ENCODE measurements at places on chromosomes 1 and 21.

GRCh38 chr1:19377812-19378718 lies 65.9 kb downstream of the SLC66A1 start:
- no peak for DNase-seq

DNA sequence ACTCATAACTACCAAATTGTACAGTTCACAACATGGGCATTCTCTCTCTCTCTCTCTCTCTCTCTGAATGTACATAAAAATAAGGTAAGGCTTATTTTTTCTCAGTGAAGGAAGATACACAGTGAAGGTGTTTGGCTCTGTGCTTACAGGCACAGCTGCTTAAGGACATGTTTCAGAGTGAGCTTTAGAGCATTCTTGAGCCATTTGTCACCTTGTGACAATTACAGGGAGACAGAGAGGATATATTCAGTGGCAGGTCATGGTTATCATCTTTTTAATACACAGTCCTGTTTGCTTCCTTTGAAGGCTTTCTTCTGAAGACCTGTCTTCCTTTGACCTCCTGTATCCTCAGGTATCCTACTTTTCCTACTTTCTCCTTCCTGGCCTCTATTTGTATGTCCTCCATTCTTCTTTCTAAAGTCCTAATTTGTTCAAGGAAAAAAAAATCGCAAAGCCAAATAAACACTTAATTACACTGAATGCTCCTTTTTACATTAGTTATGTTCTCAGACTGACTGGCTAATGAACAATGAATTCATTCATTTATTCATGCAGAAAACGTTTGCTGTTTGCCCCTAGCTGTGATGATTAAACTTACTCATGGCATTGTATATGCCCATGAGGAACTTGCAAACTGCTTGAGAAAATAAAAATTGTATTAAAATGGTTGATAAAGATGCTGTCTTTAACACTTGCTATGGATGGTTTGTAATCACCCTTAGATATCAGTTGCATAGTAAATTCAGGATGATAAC lies 33.4 kb downstream of the HSD17B7 start:
- DNase-seq: no peak

DNA sequence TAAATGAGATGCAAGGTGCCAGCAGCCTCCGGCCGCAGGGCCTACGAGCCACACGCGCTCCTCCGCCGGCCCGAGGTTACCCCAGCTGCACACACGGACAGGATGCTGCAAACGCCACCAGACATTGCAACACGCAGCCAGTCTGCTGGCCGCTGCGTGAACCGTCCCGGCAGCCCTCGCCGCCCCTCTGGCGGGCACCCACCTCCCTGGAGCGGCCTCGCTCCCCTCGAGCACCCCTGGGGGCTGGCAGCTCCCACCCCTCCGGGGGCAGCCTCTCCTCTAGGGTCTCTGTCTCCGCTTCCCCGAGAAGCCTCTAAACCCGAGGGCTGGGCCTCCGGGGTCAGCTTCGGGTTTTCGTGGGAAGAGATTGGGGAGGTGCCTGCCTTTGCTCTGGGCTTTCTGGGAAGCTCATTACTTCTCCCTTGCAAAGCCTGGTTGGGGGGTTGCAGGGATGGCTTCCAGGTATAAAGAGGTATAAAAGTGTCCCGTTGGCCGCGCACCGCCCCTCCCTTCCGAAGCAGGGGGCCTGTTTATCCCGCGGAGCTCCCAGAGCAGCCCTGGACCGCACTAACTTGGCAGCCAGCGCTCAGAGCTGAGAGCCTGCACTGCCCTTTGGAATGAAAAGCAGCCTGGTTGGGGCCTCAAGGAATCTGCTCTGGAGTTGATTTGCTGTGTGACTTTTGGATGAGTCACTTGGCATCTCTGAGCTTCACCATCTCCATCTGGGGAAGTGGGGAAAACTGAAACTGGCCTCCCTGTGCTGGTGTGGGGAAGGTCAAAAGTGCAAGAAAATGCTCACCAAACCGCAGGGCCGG lies 21.8 kb downstream of the DHRS3 start:
- no peak for DNase-seq

- DNase-seq: peak; percentile 90
These were observed 60.2 kb upstream of the ID3 start for GRCh38 chr1:23619299-23620188.

DNA sequence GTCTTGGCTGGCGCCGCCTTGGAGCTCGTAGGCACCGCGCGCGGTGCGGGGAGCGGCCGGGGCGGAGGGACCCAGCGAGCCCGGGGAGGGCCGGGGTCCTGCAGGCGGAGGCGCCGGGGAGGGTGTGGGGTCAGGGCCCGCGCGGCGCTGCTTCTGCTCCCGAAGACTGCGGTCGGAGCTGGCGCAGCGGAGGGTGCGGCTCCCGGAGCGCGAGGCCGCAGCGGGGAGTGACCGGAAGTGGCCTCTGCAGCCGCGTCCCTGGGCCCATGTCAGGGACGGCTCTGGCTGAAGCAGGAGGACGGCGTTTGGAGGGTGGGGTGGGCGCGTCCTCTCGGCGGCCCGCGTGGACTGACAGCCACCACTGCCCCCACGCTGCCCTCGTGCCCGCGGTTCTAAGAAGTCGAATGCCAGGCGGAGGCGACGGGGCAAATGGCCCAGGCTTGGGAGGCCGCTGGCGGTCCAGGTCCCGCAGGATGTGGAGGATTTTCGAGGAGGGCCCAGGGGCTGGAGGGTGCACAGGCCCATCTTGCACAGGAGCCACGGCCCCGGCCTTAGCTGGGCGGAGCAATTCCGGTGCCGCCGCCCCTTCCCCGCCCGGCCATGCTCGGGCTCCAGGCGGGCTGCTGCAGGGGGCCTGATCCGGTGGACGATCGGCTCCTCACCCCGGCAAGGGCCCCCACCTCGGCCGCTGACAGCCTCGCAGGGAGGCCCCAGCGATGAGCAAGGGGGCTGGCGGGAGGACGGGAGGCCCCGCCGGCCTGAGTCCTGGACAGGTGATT lies 7.7 kb upstream of the ZNF669 start:
- DNase-seq: no peak

DNA sequence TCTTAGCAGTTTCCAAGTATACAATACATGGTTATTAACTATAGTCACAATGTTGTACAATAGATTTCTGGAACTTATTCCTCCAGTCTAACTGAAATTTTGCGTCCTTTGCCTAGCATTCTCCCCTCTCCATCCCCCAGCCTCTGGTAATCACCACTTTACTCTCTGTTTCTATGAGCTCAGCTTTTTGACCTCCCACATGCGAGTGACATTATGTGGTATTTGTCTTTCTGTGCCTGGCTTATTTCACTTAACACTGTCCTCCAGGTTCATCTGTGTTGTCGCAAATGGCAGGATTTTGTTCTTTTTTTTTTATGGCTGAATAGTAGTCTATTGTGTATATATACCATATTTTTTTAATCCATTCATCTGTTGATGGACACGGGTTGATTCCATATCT lies 43.9 kb upstream of the CD101 start:
- DNase-seq: no peak

GRCh38 chr21:41673596-41674335 lies 93.1 kb downstream of the RIPK4 start:
- DNase-seq: no peak

DNA sequence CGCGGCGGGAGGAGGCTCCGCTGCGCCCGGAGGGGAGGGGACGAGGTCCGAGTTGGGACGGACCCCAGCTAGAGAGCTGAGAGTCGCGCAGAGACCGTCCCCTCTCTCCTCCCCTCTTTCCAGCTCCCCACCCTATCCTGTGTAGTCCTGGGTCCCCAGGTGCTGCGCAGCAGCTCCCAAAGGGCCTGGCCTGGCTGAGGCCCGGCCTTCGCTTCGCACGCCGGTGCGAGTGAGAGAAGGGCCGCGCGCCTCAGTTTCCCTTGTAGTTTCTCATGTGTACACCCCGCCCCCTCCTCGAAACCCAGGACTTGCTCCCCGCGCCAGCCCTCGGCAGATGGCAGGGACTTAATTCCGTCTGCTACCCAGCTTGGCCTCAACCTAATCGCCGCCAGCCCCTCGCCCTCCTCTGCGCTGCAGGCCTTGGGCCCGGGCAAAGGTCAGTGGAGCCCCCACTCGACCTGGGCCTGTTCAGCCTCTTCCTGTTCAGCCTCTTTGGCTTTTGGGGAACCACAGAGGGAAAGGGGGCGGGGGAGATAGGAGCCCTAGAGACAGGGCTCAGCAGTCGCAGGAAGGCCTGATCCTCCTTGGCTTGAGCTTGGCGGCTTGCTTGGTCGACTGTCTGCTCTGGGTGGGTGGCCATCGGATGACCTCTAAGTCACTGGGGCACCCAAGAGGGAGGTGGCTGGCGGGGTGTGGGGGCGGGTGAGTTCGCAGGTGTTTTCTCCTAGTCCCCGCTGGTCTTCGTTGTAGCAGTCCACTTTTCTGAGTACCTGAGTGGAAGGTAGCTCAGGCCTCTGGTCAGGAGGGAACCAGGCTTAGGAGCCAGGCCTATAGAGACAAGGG lies 1.0 kb downstream of the ZNF687 start:
- DNase-seq: peak; percentile 26

DNA sequence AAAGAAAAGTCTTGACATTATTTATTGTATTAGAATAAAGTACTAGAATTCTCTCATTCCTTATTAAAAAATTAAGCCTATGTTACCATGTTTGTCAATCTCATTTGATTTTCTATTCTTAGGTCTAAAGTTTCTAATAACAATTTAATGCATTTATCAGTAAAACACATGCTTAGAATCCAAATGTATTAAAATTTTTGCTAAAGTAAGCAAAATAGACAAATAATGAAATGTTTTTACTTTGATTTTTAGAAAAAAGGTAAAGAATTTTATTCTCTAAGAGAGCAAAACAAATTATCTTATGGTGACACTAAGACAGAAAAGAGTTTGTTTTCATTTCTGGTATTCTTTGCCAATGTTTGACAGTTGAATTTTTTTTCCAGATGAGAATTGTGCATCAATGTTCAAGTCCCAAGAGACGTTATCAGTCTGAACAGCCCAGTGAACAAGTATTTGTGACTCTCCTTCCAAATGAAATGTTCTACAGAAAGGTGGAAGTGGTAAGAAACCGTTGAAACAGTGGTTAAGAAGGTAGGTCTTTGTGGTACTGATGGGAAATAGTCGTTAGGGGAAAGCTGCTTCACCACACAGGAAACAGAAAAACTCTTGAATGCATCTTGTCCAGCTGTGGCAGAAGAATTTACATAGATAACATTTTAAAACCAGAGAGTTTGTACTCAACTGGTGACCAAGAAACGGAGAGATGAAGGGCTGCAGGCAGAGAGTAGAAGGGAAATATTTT lies 402.5 kb downstream of the PTPRC start:
- DNase-seq: no peak

DNA sequence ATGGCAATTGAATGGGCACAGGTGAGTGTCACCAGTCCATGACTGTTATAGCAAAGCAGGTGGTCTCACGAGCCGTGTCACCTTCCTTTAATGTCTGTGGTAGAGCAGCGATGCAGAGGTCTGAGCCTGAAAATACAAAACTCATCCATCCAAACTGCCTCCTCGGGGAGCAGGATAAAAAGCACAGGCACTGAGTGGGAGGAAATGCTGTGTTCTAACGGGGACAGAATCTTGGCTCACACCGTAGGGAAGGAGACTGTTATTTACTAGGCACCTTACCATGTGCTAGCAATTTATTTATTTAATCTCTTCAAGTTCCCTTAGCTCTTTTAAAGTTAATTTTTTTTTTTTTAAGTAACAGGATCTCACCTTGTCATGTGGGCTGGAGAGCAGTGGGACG lies 1.2 kb downstream of the ASCL5 start:
- no peak for DNase-seq

- DNase-seq: no peak
These were observed 465.2 kb downstream of the NCAM2 start for GRCh38 chr21:21463456-21463855.

DNA sequence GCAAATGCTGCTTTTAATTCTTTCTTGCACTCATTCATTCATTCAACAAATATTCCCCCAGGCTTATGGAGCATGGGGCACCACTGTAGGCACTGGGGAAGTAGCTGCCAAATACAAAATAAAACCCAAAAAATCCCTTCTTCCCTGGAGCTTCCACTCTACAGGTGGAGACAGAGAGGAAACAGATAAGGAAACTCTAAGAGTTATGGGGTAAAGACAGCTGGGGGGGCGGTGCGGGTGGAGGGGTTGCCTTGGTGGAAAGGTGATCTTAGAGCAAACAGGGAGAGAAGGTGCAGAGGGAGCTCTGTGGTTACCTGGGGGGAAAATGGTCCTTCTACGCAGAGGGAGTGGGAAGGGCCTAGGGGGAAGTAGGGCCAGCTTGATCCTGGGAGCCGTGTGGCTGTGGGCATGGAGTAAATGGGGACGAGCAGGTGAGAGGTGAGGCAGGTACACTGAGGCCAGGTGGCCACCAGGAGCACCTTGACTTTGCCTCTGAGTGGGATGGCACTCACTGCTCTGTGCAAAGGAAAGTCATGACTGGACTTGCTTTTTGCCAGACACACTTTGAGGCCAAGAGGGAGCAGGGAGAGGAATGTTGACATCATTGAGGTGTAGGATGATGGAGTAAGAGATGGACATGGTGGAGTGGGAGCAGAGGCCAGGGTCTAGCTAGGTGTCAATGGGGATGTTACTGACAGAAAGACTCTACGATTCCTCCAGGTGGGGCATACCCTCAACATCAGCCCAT lies 152.0 kb downstream of the ETS2 start:
- no peak for DNase-seq

GRCh38 chr1:209855006-209855405 lies 27.2 kb downstream of the UTP25 start:
- no peak for DNase-seq

DNA sequence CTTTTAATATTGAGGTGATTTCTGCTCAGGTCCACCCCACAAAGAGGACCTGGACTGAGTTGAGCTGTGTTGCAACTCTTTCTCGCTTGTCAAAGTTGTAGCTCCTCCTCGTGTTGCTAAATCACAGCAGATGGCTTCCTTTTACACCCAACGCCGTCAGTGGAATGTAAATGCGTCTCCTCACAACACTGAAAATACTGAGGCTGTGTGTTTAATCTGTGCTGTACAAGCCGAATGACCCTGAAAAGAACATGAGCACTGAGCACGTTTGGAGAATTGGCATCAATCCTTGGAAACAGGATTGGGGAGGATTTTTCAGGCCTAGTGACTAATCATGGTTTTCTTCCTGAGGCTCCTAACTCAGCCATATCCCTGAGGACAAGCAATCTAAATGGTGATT lies 196.0 kb downstream of the CRB1 start:
- no peak for DNase-seq
